Midbrain (tissue), 1 donor: ENCODE measurements at places on chromosomes 16 and 17.

DNA sequence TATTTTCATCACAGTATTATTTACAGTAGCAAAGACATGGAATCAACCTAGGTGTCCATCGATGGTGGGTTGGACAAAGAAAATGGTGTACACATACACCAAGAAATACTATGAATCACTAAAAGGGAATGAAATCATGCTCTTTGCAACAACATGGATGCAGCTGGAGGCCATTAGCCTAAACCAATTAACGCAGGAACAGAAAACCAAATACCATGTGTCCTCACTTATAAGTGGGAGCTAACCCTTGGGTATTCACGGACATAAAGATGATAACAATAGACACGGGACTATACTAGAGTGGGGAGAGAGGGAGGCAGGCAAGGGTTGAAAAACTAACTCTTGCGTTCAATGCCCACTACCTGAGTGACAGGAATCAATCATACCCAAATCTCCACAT lies 41.0 kb downstream of the MRPS23 start:
- DNase-seq: no peak

DNA sequence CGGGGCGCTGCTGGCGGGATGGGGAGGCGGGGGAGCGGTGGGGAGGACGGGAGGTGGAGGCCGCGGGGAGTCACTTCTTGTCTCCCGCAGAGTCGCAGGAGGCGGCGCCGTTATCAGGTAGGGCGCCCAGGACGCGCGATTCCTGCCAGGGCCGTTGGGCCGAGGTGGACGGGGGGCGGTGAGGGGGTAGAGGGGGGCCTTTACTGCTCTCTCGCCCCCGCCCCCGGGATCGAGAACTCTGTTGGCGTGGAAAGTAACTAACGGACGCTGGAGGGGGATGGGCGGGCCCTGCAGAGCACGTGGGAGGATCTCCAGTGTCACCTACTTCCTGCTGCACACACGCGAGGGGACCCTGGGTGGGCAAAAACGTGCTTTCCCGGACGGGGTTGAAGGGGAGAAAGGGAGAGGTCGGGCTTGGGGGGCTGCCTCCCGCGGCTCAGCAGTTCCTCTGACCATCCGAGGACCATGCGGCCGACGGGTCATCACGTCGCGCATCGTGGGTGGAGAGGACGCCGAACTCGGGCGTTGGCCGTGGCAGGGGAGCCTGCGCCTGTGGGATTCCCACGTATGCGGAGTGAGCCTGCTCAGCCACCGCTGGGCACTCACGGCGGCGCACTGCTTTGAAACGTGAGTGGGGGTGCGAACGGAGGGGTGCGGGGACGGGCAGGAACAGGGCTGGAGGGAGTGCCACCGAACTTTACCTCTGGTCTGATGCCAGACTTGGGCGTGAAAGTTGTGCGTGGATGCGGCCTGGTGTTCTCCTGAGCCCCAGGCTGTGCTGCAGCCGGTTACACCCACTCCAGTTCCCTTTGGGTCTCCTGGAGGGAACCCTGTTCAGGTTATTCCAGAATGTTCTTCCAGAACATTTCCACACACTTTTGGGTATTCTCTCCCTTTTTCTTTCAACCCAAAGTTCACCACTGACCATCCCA lies 569 bp downstream of the PRSS21 start:
- DNase-seq: no peak

GRCh38 chr17:31596382-31597323 lies 205.2 kb downstream of the RAB11FIP4 start:
- peak; percentile 16 for DNase-seq

- DNase-seq: no peak
These were observed 30.0 kb downstream of the METRNL start for GRCh38 chr17:83109386-83109785.

GRCh38 chr17:7883781-7884386 lies 4.7 kb upstream of the CHD3 start:
- no peak for DNase-seq

GRCh38 chr16:29158785-29159184 lies 173.9 kb downstream of the LAT start:
- DNase-seq: no peak

DNA sequence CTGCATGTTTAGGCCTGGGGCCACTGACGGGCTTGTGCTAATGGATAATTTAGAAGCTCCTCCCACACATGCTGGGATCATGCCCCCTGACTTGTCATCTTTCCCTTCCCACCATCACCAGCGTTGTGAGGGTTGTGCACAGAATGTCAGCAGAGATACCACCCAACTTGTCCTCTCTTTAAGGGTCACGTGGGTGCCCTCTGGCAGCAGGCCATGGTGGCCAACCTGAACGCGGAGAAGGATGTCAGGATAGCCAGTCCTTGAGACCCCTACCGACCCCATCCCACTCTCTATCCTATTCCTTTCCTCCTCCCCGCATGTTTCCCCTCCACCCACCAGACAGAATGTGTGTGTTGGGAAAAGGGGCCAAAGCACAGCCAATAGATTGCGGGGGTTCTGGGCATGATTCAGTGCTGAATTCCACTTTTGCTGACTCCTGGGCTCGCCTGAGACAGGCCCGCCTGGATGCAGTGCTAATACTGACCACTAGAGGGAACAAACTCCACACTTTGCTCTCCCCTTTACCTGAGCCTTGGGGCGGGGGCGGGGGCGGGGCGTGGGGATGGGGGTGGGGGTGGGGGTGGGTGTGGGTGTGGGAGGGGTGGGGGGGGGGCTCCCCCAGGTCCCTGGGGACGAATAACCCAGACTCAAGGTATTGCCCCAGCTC lies at the start of gene GH2:
Gene GH2, minus strand, starts transcription at position 10 of the 667 bp plus-strand sequence. CDS start 143 bp downstream, outside the sequence.
- DNase-seq: no peak

- DNase-seq: no peak
These were observed 109.6 kb downstream of the CNTNAP4 start for GRCh38 chr16:76386784-76387183.

- DNase-seq: no peak
These were observed 21.1 kb upstream of the NUP93 start for GRCh38 chr16:56708525-56709442.

- no peak for DNase-seq
These were observed 12.7 kb downstream of the HSD17B2 start for GRCh38 chr16:82047787-82048186.
